ENCODE measurements at places on chromosomes 12 and 14. TPM values are rescaled to one million over a fixed set of nuclear protein-coding genes. Genes with fewer than 3 reads are reported as not detected.

The MUCL1 gene
- not detected for total RNA-seq

The COL2A1 gene
- not detected for total RNA-seq

The SERPINA1 gene
- not detected for total RNA-seq

The GALNT8 gene
- not detected for total RNA-seq

The AQP5 gene
- 3.2 TPM for total RNA-seq

The FBXO21 gene
- 122 TPM for total RNA-seq

The NGB gene
- total RNA-seq = not detected

The RFLNA gene
- 14.6 TPM for total RNA-seq

The GPR135 gene
- 0.61 TPM for total RNA-seq

The ISCU gene
- 117 TPM for total RNA-seq

The FAM186B gene
- 0.32 TPM for total RNA-seq

The CLEC9A gene
- not detected for total RNA-seq

The C12orf54 gene
- not detected for total RNA-seq

The GPRC5D gene
- total RNA-seq = not detected

The TSHR gene
- not detected for total RNA-seq

The ALDH6A1 gene
- 14.3 TPM for total RNA-seq

The SLC25A47 gene
- not detected for total RNA-seq

The LRRC10 gene
- not detected for total RNA-seq

Measured in epithelial cell of umbilical artery (primary cell).